ENCODE measurements at places on chromosomes 13 and 19.

DNA sequence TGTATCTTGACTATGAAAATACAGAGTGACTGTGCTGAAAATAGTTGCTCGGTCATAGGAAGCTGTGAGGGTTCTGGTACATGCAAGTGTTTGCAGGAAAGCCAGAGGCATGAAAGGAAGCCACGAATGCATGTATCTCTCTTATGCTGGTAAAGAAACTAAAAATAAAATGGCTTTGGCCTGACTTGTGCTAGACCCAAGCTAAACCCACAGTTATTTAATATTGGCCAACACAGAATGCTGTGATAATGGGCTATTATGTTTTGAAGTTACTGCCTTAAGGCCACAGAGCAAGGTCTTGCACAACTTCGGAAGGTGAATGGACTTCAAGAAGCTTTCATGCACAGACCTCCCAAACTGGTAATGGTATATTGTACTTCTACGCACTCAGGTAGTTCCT lies 518.2 kb upstream of the HTR2A start:
- DNase-seq, result no peak

- DNase-seq, result no peak
These were observed 7.4 kb upstream of the PGLS start for GRCh38 chr19:17504030-17504429.

DNA sequence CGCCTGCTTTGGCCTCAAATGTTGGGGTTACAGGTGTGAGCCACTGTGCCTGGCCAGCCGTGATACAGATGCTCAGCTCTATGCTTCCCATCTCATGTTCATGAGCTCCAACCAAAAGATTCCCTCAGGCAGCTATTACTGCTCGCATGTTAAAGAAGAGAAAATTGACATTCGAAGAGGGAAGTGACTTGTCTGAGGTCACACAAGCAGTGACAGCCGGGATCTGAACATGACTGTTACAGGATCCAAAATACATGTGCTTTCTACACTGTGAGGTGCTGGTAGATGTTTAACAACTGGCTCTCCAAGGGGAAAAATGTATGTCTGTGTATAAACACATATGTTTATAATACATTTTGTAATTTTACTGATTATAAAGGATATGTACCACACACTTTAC lies 11.3 kb downstream of the FPR1 start:
- DNase-seq, result no peak

DNA sequence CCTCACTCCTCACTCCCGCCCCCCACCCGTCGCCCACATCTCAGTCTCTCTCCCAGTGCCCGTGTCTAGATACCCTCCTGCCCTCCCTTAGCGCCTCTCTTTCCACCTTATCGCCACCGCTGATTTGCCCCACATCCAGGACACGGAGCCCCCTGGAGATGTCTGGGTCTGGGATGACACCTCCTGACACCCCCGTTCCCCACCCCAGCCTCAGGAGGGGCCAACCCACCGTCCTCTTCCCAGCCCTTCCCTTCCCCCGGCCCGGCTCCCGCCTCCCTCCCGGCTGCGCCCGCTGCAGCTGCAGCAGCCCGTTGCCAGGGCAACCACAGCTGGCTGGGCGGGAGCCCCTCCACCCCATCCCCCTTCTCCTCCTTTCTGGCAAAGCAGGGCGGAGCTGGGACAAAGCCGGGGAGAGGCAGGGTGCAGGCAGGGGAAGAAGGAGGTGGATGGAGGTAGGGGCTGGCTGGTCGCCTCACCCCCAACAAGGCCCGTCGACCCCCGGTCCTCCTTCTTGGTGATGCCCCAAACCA lies 13.5 kb downstream of the DPF1 start:
- no peak for DNase-seq

DNA sequence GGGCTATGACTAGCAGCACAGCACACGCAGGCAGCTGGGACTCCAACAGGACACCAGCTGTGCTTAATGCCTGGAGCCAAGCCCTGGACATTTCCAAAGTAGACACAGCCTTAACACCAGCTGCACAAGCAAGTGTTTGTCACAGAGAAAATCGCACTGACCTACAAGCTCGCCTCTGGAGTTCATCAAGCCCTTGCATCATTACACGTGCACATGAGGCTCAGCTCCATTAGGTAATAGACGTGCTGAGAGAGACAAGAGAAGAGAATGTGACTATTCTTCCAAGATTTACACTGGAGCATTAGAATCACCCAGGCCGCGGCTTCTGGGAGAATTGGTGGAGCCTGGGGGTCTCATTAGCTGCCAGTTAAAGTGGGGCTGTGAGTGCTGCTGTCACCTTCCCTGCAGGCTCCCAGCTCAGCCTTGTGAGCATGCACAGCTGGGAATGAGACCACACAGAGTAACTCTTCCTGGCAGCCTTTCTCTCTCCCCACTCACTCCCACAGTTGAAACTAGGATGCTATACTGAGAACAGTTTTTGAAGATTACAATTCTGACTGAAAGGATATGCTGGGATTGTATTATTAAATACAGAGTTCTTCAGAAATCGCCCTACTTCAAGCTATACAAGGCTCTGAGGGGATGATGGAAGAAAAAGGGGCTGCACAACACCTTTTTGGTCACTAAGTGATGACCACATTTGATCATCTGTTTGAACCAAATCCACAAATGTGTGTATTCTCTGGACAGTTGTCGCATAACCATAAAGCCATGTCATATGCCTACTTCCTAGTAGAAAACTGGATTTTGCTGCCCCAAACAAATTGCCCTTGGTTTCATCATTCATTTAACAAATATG lies 10.5 kb downstream of the STOML3 start:
- no peak for DNase-seq

DNA sequence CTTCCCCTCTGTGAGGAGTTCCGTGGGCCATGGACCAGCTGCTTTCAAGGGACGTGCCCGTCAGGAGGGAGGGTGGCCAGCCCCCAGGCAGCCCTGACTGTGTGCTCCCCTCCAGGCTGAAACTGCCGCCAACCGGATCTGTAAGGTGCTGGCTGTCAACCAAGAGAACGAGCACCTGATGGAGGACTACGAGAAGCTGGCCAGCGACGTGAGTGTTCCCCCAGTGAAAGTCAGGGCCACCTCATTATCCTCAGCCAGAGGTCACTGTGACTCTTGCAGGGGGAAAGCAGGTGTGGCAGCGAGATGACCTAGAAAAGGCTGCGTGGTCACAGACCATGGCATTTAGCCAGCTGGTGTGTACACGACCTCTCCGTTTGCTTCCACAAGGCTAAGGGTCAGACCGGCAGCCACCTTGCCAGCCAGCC lies 29.9 kb downstream of the CAPN12 start:
- no peak for DNase-seq

DNA sequence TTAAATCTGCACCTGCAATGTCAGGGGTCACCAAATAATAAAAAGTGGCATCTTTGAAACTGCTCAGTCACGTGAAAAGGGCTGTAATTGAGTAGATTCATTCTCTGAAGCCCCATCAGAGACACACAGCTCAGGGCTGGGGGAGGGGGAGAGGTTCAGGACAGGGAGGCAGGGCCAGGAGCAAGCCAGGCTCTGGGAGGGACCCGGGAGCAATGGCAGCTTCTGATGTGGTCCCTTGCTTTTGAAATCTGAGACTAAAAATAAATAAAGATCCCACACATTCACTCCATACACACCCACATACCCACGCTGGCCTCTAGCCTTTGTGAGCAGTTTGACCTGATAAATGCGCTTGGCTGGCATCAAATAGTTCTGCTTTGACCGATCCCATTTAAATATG lies 32.8 kb downstream of the GSX1 start:
- DNase-seq, result no peak

GRCh38 chr13:107252428-107252827 lies 684.5 kb upstream of the ARGLU1 start:
- no peak for DNase-seq

DNA sequence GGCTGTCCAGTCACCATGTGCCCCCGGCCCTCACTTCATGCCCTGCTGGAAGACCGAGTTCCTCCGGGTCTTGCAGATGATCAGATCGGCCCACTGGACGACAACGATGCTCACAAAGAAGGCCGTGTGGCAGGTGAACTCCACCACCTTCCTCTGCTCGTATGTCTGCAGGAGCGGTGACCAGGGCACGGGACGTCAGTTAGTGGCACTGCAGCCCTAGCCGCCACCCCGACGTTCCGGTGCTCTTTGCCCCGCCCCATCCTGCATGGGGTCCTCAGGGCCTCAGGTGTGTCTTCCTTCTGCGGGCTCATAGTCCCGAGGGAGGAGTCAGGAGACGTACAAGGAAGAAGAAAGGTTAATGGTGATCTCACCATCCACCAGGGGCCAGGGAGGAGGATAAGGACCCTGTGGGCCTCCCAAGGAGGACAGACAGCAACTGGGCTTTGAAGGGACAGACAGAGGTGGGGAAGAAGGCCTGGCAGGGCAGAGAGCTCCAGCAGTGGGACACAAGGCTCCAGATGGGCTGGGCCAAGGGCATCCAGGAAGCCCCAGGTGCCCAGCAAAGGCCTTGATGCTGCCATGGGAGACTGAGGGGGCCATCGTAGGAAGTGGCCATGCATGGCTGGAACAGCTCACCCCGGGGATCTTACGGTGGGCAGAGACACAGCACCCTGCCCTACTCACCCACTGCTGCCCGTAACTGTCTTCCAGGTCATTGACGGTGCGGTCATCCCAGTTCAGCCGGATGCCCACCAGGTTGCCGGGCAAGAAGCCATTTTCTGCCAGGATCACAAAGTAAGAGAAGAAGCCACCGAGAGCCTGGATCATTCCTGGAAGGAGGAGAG lies 9.9 kb upstream of the RABAC1 start:
- DNase-seq, result no peak

DNA sequence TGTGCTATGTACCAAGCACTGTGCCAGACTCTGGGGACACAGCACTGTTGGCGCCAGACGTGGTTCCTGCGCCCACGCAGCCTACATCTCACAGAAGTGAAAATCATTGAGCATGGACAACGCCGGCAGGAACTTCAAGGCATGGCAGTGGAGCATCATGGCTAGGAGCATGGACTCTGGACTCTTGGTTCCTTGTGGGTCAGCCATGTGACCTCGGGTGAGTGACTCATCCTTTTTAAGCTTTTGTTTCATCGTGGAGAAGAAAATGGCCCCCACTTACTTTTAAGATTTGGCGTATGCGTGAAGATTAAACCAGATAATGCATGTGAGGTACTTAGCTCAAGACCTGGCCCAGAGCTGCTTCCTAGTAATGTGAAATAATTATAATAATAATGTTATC lies 988.5 kb downstream of the UQCRFS1 start:
- DNase-seq, result no peak

DNA sequence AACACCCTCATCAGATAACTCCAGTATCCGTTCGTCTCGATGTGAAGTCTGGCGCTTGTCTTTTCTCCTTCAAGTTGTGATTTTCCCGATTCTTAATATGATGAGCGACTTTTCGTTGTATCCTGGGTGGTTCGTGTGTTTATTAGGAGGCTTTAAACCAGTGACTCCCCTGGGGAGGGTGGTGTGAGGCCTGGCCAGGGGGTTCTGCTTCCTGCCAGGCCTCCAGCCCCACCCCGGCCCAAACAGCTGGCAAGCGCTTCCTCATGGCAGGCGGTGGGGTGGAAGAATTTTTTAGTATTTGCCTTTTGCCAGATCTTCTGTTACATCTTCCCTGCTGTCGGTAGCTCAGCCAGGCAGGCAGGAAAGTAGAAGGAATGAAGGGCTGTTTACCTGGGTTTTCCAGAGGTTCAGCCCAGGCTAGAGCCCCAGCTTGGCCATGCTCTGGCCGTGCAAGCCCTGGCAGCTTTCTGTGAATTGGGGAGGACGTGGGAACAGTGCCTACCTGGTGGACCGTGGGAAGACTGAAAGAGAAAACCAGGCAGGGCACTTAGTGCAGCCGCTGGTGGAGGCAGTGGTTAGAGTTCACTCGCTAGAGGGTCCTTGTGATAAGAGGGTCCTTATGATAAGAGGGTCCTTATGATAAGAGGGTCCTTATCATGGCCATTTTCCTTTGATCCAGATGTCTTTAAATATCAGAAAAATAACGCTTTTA lies 37.7 kb upstream of the DCUN1D2 start:
- DNase-seq, result no peak

GRCh38 chr19:29645491-29645867 lies 19.8 kb upstream of the PLEKHF1 start:
- DNase-seq, result no peak

GRCh38 chr19:30332445-30333234 lies 39.5 kb upstream of the ZNF536 start:
- DNase-seq, result no peak

- no peak for DNase-seq
These were observed 77.9 kb upstream of the FLT1 start for GRCh38 chr13:28572871-28573270.

DNA sequence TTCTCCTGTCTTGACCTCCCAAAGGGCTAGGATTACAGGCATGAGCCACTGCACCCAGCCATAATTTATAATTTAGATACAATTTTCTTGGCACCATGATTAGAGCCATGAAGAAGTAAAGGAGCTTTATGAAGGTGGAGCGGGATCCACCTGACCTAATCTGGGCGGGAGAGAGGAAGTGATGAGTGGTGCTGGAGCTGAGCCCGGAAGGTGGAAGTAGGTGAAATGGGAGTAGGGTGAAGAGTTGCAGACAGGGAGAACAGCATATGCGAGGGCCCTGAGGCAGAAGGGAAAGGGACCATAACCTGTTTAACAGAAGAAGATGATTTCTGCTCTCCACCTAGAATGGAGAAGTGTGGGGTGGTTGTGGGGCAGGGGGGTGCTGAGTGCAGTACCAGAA lies 4.2 kb downstream of the BLOC1S3 start:
- no peak for DNase-seq

DNA sequence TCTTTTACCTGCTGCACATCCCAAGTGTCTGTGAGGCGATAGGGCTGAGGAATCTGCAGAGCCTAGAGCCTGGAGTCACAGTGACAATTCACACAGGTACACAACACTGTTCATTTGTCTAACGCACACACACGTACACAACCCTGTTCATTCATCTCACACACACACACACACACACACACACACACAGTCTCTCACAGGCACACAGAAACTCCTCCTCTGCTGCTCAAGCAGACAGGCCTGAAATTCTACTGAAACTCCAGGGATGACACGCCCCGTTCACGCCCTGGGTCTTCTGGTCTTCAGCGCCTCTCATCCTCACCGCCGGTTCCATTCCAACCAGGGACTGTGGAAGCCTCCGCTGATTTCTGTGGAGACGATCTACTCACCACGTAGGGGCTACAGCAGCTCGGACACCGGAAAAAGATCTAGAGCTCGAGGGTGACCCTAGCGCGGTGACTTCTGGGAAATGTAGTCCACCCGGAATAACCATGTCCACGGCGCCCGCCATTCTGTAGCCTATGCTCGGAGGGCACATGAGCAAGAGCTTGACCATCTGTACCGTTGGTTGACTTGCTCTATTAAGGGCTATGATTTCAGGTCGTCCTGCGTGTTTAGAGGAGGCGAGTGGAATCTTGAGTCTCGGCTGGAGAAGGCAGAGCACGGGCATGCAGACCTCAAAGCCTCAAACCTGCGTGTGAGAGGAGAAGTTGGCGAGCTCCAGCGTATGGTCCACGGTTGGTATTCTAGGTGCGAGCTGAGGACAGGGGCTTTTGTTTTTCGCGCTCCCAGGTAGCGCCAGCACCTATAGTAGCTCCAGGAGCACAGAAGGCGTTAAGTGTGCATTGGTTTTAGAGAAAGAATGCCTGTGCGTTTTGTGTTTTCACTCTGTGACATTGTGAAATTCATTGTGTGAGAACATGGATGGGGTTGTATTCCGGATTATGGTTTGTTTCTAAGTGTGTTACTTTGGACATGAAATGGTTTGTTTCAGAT lies 33.4 kb downstream of the ZNF45 start:
- DNase-seq, result peak; percentile 92

GRCh38 chr13:41302743-41303142 lies 8.3 kb upstream of the NAA16 start:
- DNase-seq, result no peak

Measured in esophagus muscularis mucosa (tissue), 4 donors.